ENCODE measurements at places on chromosomes 16 and 17. TPM values are rescaled to one million over a fixed set of nuclear protein-coding genes. Genes with fewer than 3 reads are reported as not detected.
A peak's percentile ranks its signal among the peaks of the same experiment; 100 is the strongest.

DNA sequence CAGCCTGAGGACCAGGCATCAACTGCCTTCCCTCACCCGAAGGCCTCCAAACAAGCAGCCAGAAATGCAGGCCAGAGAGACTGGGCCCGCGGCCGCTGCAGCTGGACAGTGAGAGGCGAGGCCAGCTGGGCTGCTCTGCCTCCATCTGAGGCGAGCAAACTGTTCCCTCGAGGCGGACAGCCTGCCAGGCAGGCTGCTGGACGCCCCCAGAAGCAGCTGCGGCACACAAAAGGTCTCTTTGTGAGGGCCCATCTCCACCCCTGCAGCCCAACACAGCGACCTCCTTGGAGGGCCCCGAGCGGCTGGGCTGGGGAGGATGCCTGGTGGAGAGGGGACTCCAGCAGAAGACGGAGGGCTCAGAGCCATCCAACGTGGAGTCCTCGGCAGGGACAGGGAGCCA lies 4.7 kb downstream of the CORO7 start:
- DNase-seq: no peak

DNA sequence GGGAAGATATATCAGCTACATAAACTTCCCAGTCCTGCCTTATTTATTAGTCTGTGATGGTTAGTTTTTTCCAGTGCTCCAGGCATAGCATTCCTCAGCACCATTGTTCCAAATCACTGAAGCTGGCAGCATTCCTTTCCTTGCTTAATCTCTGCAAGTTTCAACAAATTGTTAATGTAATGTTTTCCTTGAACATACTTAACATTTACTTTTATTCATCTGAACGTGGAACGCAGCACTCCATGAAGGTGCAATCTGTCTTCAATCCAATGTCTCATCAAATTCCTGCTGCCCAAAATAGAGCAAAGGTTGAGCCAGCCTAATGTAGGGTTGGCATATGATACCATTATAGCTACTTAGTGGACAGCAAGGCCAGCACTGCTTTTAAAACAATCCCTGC lies 441.1 kb upstream of the RBFOX1 start:
- DNase-seq: no peak

DNA sequence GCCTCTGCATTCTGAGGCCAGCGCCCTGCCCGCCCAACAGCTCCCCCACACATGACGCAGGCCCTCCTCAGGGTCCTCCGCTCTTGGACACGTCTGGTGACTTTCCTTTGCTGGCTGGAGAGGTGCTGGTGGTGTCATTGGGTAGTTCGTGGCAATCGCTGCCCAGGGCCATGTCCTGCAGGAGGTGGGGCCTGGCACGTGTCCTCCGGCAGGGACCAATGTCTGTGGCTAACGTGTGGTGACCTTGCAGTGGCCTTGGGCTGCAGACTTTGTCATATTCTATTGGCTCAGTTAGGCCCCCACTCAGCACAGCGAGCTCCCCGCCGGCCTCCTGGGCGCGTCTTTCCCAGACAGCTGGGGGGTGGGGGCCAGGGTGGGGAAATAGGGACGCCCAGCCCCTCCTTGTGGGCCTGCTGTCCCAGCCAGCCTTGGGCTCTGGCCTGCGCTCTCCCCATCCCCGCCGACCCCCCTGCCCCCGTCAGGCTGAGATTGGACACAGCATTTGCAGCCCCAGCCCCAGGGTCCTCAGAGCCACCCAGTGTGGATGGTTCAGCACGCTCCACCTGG lies 52.1 kb upstream of the PVALEF start:
- DNase-seq: no peak

GRCh38 chr16:55575496-55575895 lies 9.0 kb downstream of the CAPNS2 start:
- DNase-seq: no peak

GRCh38 chr16:84314373-84314772 lies 19.7 kb downstream of the WFDC1 start:
- DNase-seq: no peak

GRCh38 chr17:34913001-34913400 lies 48.3 kb downstream of the CCT6B start:
- no peak for DNase-seq

- peak; percentile 69 for DNase-seq
Measured at GRCh38 chr16:2838928-2839327, 8.8 kb downstream of the ZG16B start.

DNA sequence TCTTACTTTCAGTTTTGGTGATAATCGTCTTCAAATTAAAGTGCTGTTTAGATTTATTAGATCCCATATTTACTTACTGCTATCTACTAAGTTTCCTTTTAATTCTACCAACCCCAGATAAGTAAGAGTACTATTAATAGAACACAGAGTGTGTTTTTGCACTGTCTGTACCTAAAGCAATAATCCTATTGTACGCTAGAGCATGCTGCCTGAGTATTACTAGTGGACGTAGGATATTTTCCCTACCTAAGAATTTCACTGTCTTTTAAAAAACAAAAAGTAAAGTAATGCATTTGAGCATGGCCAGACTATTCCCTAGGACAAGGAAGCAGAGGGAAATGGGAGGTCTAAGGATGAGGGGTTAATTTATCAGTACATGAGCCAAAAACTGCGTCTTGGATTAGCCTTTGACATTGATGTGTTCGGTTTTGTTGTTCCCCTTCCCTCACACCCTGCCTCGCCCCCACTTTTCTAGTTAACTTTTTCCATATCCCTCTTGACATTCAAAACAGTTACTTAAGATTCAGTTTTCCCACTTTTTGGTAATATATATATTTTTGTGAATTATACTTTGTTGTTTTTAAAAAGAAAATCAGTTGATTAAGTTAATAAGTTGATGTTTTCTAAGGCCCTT lies 56.8 kb downstream of the HLF start:
- no peak for DNase-seq

- no peak for DNase-seq
Measured at GRCh38 chr16:55324285-55325079, 479 bp downstream of the IRX6 start.

GRCh38 chr17:44382917-44383316 lies 6.5 kb downstream of the ITGA2B start:
- no peak for DNase-seq

DNA sequence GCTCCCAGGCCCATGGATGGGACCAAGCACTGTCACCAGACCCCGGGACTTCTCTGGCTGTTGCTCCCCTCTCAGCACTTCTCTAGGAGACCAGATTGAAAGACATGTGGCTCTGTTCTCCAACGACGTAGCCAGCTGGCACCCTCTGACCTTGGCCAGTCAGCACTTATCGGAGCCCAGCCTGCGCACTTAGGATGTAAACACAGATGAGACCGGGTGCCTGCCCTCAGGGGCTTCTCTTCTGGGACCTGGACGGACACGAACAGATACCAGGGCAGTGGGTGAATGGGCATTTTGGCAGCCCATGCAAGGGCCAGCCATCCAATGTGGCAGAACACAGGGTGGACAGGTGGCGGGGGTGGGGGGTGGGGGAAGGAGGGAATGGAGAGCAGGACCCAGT lies 6.6 kb downstream of the ZDHHC1 start:
- no peak for DNase-seq

DNA sequence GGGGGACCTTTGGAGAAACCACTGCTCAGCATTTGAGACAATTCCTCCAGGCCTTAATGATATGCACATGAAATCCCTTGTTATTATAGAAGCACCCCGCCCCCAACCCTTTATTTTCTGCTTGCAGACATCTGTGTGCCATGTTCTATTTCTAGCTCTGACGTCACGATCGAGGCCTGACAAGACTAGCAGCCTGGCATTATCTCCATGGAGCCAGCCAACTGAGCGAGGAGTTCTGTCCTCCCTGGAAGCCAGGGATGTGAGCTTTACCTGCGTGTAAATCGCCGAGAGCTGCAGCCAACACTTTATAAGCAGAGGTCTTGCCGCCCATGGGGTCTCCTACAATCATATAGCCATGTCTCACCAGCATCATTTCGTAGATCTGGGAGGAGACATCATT lies 116.9 kb downstream of the DNAH3 start:
- no peak for DNase-seq

GRCh38 chr17:57282296-57282695 lies 26.0 kb downstream of the MSI2 start:
- DNase-seq: no peak

GRCh38 chr17:58587713-58588117 lies 73.3 kb upstream of the MTMR4 start:
- DNase-seq: peak; percentile 54

- no peak for DNase-seq
Measured at GRCh38 chr17:40020146-40020545, 4.9 kb downstream of the CSF3 start.

DNA sequence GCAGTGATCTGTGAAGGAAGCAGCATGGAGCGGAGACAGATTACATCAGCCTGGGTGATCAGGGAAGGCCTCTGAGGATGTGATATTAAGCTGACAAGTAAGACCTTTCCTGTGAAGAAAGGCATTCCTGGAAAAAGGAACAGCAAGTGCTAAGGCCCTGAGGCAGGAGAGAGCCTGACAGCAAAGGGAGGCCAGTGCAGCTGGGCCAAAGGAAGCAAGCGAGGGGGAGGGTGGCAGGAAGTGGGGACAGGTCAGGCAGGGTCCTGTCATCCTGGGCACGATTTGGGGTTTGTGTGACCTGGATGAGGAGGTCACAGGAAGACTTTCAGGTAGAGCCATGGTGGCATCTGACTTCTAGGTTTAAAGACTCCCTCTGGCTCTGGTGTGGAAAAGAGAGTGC lies 12.3 kb downstream of the CPNE2 start:
- DNase-seq: no peak

- DNase-seq: no peak
Measured at GRCh38 chr17:78375401-78376151, 2.9 kb upstream of the PGS1 start.

GRCh38 chr17:79899584-79899983 lies 60.3 kb upstream of the CBX4 start:
- no peak for DNase-seq

DNA sequence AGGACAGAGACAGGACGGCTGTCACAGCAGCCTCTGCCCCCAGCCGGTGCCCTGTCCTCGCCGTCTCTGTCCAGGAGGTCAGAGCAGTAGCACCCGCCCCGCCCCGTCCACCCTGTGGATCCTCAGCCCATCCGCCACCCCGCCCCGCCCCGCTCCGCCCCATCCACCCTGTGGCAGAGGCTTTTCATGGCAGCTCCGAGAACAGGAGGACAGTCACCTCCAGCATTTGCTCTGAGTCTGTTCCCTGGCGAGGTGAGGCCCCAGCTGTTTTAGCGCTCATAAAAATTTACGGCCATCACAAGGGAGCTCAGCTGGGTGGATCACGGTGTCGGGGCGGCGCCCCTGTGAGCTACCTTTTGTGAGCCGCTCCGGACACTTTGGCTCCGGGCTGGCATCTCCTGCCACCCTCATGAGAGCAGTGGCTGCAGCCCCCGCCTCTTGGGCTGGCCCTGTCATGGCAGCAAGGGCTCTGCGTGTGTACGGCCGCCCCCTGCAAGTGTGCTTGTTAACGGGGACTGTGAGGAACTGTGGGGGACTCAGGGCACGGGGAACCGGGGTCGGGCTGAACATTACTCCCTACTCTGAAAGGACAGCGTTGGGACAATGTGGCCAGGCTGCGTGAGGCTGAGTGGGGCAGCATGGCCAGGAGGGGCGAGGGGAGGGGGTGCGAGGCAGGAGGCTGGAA lies 32.3 kb upstream of the GNG13 start:
- peak; percentile 46 for DNase-seq

GRCh38 chr17:66964930-66965800 lies 658 bp downstream of the CACNG4 start:
- DNase-seq: no peak

GRCh38 chr16:5075637-5076036 lies 4.0 kb downstream of the ALG1 start:
- no peak for DNase-seq

GRCh38 chr17:8873801-8874715 lies 6.6 kb upstream of the PIK3R6 start:
- DNase-seq: no peak

- DNase-seq: no peak
Measured at GRCh38 chr17:19322861-19323260, 39.7 kb downstream of the B9D1 start.

DNA sequence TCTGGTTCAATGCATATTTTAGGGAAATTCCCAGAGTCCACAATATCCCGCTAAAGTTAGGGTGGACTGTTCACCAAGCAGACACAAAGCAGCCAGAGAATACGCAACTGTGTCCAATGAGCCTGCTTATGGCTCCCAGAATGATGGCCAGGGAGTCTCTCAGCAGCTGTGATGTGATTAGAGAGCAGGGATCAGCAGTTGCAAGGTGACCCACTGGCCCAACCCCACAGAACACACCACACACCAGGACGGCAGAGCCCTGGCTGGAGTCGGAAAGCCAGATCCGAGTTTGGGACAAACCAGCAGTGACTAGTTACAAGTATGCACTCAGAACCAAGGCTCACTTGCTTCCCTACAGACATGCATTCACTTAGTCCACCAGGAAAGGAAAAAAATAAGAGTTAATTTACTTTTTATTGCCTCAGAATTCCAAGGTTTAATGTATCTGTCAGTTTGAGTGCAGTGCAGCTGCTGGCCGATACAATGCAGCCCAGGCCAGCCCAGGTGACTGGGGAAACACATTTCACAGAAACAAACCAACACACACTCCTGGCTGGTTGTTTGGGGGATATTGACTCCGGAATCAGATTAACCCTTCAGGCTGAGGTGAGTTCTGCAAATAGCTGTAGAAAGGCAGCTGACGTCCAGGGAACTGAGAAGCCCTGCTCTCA lies 121.7 kb downstream of the HIC1 start:
- no peak for DNase-seq

GRCh38 chr17:7133916-7134315 lies 19.3 kb upstream of the ASGR2 start:
- no peak for DNase-seq

DNA sequence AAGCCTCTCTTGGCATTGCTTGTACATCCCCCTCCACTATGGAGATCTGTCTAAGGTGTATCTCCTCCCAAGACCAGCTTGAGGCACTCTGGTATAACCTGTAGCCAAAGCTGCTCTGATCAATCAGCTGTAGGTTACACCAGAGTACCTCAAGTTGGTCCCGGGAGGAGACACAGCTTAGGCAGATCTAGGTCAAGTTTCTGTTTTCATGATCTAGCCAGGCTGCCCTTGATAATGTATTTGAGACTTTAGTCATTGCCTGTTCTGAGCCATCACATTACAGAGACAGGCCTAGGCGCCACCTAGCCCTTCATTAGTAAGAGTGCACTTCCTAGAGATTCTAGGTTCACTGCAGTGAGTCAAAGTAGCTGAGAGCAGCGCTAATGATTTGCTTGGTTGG lies 31.4 kb downstream of the ASGR1 start:
- DNase-seq: no peak

- no peak for DNase-seq
Measured at GRCh38 chr16:56600398-56600999, 7.9 kb upstream of the MT2A start.

GRCh38 chr16:50096791-50097190 lies 31.0 kb downstream of the HEATR3 start:
- DNase-seq: no peak

GRCh38 chr17:11943759-11944347 lies 53.4 kb downstream of the ZNF18 start:
- no peak for DNase-seq

Gene GIT1
- total RNA-seq: 39.2 TPM

Gene ITGAX
- 1.2 TPM for total RNA-seq

Gene GGA2
- total RNA-seq: 35.8 TPM

Gene GAS2L2
- not detected for total RNA-seq

Gene ESRP2
- total RNA-seq: 76.5 TPM

Gene MILR1
- total RNA-seq: not detected

Gene SCPEP1
- 26.6 TPM for total RNA-seq

Gene KLHL10
- total RNA-seq: not detected

Gene CUEDC1
- 26.5 TPM for total RNA-seq

Gene CD7
- 9.7 TPM for total RNA-seq

Gene CLN3
- total RNA-seq: 294 TPM

Gene TSNAXIP1
- not detected for total RNA-seq

Gene KRT14
- total RNA-seq: not detected

Gene HOXB7
- total RNA-seq: not detected

Gene KRTAP4-4
- not detected for total RNA-seq
